ENCODE measurements at places on chromosomes 5 and 9.

DNA sequence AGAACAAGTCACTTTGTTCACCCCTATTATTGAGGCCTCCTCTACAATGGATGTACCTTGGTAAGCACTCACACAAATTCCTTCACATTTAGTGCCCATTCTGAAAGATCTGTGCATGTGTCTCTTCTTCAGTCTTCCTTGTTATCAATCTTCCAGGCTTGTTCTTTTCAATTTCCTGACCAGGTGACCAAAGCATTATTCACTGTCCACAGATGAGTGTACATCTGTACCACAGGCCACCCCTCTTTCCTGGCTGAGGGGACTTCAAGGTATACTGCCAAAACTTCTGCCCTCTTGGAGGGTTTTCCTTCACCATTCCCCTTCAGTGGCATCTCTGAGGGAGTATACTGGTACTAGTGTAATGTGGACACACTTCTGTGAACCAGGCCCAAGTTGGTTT is 25.5 kb upstream of the STOM start:
- DNase-seq = no peak

DNA sequence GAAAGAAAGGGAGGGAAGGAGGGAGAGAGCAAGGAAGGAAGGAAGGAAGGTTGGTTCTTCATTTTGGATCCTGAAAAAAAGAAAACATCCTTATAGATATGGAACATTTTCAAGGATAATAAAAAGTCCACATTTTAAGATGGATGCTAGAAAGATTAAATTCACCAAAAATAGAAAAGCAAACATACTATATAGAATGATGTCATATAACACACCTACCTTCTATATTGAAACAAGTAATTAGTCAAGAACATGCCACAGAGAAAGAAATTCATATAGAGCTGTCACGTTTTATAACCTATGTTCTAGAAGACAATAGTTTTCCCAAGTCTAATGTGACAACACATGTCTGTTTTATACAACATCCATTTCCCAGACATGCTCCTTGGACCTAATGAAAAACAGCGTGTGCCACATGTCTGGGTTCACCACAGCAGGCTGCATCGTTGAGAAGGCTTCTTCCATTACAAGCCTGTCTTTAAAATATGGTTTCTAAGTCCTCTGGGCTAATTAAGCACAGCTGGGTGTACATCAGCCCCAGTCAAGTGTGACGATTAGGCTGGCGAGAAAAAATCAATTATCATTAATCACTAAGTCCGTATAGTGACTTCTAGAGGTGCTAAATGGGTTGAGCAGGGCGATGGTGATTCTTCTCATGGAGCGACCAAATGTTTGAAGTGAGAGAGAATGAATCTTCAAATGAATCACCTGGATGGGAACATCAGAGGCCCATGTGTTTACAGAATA is 301.8 kb downstream of the TLE1 start:
- no peak for DNase-seq

GRCh38 chr5:107476783-107477182 is 194.0 kb downstream of the EFNA5 start:
- no peak for DNase-seq

- no peak for DNase-seq
Measured at GRCh38 chr5:94810281-94810680, 191.8 kb downstream of the SLF1 start.

DNA sequence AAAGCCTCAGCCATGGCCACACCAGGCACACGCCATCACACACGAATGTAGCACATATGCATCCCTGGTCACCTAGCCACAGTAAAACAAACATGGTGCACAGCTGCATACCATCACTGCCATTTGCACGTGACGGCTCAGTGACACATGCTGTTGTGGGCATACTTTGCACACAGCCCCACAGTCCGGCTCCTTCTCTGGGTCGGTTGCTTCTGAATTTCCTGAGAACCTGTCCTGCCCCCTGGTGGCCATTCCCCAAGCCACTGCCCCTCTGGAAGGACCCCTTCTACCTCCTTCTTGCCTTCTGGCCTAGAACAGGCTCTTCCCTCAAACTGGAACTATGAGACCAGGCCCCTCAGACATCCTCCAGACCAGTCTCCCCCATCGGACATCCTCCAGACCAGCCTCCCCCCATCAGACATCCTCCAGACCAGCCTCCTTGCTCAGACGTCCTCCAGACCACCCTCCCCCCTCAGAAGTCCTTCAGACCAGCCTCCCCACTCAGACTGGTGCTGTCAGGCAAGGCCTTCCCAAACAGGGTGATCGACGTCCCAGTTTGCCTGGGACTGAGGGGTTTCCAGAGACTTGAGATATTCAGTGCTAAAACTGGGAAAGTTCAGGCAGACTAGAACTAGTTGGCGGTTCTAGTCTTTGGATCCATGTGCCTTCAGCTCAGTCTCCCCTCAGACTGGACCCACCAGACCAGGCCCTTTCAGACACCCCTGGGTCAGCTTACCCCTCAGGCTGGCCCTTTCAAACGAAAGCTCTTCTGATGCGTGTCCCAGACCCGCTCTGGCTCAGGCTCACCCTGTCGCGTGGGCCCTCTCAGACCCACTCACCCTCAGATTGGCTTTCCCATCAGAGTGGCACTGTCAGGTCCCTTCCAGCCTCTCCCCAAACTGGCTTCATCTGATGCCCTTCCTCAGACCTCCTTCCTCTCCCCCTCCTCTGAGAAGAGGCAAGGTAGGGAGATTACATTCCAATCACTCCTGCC is 24.3 kb upstream of the ENHO start:
- DNase-seq = no peak

DNA sequence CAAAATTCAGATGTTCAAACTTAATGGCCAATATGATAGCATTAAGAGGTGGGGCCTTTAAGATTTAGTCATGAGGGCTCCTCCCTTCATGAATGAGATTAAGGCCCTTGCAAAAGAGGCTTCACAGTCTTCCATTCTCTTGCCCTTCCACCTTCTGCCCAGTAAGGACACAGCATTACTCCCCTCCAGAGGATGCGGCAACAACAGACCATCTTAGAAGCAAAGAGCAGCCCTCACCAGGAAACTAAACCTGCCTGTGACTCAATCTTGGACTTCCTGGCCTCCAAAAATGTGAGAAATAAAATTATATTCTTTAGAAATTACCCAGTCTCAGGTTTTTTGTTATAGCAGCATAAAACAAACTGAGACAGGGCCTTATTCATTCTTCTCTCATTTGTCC is 8.2 kb downstream of the AP3B1 start:
- DNase-seq = no peak

DNA sequence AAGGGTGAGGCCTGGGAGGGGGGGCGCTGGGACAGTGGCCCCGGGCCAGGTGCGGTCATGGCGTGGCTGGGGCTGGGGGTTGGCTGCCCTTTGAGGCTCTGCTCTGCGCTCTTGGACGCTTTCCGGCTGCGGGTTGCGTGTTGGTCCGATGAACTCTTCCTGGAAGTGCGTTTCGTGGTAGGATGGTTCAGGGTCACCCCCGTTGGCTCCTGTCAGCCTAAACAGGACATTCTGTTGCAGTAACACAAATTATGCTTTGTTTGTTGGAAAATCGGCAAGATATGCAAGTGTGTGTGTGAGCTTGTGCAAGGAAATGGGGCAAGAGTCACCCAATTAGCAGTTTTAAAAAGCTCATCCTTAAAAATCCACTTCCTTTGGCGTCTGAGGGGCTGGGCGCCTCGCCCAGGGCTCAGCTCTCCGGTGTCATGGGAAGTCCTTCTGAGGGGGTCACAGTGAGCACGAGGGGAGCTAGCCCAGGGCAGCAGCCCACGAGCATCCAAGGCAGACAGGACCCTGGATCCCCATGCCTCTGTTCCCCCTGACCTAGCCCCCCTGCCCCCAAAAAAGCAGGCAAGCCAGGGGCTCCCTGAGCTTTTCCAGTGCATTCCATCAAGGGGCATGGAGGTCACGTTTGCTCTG is 22.2 kb upstream of the RNU6ATAC start:
- no peak for DNase-seq

GRCh38 chr5:122312591-122313406 is 762 bp downstream of the SNCAIP start:
- no peak for DNase-seq

DNA sequence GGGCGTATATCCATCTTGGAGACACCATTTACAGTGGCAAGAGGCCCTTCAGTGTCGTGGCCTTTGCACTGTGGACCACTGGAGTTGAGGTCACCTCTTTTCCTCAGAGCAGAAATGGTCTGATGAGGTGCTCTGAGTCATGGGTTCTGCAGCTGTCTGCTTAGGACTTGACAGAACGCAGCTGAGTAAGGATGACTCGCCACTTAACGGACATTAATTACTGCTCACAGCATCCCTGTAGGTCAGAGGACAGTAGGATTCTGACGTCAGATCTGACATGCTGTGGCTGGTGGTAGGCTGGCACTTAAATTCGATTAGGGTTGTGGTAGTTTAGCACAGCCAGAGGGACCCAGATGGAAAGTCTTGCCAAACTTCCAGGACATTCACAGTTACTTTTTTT is 479.4 kb downstream of the DMAC1 start:
- no peak for DNase-seq

DNA sequence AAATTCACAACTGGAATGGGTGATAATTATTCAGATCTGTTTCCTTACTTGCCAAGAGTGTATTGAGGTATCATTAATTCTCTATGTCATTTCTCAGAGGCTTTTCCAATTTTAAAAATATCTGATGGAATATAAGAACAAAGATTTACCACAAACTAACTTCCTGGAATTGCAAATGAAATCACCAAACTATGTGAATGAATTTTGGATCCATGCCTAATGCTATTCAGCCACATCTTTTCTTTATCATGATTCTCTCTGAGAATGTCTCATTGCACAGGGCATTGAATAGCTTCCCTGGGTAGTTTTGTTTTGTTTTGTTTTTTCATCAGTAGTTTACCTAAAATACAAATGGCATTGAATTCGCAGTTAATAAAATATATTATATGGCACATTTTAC is 146.9 kb upstream of the FBN2 start:
- no peak for DNase-seq

DNA sequence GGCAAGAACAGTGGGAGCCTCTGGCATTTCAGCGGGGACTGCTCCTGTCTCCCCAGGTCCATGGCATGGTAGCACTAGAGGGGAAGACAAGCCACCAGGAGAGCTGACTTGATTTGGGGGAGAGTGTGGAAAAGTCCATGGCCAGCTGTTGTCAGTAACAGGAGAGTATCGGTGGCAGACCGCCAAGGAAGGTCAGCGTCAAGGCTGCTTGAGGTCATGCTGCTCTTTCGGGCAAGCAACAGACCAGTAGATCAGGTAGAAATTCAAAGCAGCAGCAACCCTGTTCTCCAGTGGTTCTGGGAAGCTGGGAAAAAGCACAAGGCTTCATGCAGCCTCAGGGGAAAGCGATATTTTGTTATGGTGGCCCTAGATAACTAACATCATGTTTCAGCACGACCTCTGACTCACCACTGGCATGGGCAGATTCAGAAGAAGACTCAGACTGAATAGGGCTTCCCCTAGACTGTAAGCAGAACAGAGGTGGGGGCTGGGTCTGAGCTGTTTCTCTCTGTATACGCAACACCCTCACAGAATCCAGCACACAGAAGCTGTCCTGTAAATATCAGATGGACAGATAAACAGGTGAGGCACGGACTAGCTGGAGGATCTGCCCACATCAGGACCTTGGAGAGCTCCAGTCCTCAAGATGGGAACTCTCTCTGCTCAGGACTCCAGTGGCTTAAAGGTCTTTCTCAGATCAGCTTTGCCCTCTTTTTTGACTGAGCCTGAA is 35.2 kb upstream of the PLEKHG4B start:
- no peak for DNase-seq

- DNase-seq = no peak
Measured at GRCh38 chr5:179679014-179679674, 1.7 kb downstream of the CBY3 start.

DNA sequence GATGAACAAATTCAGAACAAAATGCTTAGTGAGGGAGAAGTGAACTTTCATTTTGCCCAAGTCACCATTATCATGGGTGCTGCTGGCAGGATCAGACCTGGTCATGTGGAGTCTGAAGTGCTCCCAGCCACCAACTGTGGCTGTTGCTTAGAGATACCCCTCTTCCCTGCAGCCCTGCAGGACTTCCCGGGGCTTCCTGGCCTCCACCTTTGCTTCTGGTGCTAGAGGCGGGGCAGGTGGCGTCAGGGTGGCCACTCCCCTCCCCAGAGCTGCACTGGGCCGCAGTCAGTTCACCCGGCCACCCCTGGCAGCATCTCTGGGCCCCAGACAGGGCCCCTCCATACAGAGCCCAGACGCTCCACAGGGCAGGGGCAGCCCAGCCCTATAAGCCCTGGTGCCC is 30.0 kb upstream of the SLC12A7 start:
- DNase-seq = no peak

DNA sequence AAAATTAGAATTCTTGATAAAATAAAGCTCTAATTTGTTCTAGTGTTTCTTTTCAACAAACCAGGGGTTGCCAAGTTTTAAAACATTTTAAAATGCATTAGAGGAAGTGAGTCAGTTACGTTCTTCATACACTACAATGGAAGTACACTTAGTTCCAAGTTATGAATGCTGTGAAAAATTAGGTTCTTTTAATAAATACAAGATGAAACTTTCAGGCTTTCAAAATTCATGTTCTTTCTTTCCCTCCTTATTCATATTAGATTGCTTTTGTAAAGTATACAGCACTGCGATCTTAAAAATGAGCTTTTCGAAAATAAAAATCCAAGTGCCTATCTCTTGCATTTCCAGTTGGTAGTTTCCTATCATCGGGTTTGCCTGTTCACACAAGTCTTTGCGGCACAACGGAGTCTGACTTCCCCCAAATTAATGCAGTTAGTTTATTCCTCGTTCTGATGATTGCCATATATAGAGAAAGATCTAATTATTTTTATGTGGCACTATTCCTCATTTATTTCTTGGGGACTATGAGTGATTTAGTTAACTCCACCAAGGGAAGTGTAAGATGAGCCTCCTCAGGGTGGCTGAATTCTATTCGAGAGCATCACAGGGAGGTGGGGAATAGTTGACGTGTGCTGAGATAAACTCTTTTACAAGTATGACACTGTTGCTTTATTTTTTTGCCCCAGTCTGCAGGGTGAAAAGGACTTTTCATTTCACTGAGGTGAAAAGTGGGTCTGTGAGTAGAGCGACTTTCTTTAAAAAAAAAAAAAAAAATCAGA is 238.2 kb downstream of the CD180 start:
- DNase-seq = no peak

GRCh38 chr9:36341936-36342577 is 58.0 kb downstream of the RNF38 start:
- DNase-seq = no peak

GRCh38 chr5:55600497-55601203 is 65.9 kb upstream of the PLPP1 start:
- DNase-seq = no peak

DNA sequence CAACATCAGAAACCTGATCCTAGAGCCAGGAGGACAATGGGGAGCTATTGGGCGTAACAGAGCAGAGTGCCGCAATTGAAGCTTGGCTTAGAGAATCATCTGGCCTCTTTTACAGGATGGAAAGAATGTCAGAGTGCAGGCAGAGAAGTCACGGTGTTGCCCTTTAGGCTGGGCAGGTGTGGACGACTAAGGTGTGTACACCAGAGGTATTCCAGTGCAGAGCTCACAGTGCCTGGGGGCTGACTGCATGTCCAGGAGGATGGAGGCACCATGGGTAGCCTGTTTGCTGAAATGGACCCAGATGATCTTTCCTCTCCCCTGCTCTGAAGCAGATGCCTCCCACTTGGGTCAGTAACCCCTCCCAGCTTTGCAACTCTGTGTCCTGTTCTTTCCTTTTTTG is 48.9 kb upstream of the TBC1D2 start:
- no peak for DNase-seq

Measured in activated naive CD4-positive, alpha-beta T cell (primary cell).